ENCODE measurements at places on chromosomes 6 and 20.

GRCh38 chr6:37048851-37049757 lies 43.6 kb downstream of the FGD2 start:
- no peak for DNase-seq

DNA sequence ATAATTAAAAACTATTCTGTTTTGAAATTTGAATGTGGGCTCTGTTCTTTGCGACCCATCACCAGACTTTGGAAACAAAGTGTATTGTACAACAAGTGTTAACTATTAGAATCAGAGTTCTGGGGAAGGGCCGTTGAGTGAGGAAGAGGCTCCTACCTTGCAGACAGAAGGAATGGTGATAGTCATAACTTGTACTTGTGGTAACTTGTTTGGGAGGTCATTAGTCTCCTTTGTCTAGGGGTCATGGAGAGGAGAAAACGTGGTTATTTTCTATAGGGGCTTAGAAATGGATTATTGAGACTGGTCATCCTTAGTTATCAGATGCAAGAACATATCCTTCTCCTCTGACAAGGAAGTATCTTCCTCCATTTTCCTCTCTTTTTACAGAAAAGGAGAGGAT lies 174.8 kb downstream of the BMP2 start:
- DNase-seq, result no peak

GRCh38 chr6:114418304-114418972 lies 75.6 kb upstream of the HS3ST5 start:
- no peak for DNase-seq

DNA sequence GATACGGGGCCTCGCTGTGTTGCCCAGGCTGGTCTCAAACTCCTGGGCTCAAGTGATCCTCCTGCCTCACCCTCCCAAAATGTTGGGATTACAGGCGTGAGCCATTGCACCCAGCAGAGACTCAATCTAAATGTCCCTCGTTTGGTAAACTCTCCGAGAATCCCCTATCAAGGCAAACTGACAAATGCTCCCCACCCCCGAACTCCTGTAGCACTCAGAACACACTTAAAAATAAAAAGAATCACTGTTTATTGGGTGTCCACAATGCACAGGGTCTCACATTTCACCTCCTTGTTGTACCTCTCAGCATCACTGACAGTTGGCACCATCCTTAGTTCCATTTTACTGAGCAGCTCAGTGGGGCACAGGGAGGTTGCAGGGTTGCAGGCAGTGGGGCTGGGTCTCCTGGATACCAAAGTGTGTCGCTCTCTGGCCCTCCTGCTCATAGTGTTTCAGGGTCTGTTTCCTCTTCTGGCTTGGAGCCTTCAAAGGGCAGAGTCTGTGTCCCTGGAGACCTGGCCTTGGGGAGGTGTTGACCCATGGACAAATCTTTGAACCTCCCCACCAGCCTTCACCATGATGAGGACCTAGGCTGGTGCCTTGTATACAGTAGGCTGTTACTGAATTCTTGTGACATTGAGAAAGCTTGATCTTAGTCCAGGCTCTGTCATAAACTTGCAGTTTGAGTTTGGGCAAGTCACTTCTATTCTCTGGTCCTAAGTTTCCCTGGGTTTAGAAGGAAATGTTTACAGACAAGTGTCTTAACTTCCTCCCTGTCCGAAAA lies 8.5 kb upstream of the SRC start:
- DNase-seq, result no peak

DNA sequence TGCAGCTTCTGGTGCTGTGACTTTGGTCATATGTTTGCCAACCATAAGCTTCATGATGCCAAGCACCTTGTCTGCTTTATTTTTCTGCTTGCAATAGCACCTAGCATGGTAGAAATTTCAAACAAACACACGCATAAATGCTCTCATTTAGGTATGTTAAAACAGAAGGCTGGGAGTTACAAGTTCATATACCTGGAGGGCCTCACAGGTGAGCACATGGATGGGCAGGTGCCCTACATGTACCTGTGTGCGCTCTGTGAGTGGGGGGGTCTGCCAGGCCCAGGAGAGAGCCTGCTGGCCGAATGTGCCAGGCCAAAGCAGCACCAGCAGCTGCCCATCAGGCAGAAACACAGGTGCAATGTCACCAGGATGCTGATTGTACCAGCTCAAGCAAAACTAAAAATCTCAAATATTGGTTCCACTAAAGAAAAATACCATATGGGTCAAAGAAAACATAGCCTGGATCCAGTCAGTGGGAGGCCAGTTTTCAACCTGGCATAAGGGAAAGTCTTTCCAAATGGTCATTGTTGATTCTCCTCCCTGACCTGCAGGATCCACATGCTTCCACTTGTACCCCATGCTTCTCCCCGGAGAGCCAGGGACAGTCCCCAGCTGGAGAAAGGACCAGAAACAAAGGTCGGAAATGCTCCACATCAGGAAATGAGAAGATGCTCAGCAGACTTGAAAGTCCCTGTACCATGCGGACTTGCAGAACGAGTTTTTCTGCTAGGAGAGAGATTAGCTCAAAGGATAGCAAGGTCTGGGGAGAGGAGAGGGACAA lies 7.2 kb upstream of the PFDN4 start:
- no peak for DNase-seq

- no peak for DNase-seq
Observed at GRCh38 chr6:34238585-34239499, 2.2 kb downstream of the HMGA1 start.

- no peak for DNase-seq
Observed at GRCh38 chr20:44851545-44851944, 34.0 kb upstream of the YWHAB start.

All from Kasumi-1 (cell line).